HS-27A (cell line): ENCODE measurements at places on chromosomes 11 and 22.

DNA sequence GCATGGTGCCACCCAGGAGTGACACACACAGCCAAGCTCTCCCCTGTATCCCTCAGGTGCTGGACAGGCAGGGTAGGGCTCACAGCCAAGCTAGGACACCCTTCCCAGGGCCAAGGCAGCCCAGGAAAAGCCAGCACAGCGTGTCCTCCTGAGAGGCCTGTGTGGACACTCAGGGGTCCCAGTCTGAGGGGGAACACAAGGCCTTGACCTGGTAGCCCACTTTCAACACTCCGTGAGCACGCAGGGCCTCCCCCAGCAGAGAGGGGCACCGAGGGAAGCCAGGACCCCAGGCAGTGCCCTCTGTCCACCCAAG, 24.9 kb downstream of the OSBPL5 start:
- DNase-seq = no peak

DNA sequence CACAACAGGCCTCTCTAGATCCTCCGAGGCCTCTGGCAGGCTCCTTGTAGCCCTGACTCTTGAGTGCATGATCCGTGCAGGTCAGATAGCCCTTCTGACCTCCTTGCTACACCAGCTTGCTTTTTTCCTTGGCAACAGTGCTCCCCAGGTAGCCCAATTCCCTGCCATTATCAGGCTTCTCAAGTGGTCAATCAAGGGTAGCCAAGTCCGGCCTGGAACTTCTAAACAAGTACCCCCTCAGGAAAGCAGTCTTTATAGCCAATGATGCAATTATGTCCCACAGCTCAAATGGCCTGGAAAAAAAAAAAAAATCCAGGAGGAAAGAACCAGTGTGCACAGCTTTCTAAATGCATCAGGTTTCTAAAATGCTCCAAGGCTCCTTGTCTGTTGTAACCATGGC, 59.8 kb downstream of the TENM4 start:
- DNase-seq = no peak

DNA sequence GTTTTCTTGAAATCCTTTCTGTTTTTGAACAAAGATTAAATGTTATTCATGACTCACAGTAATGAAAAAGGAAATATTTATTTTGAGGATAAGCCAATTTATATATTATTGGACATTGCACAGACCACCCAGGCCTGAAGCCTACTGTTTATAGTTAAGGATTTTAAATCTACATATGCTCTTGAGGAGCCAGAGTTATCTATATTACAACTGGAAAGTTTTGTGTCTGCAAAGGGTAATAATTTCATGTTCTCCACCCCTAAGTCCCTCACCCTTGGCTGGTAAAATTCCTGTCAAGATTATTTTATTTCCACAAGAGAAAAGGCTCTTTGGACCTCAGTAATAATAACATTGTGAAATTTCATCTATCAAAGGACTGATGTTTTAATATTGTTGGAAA, 228.2 kb downstream of the TMEM135 start:
- DNase-seq = no peak

- DNase-seq = no peak
These were observed 3.5 kb downstream of the NXPE1 start for GRCh38 chr11:114556135-114556534.

GRCh38 chr11:33684003-33684706, 16.5 kb downstream of the C11orf91 start:
- DNase-seq = no peak

- no peak for DNase-seq
These were observed 3.2 kb downstream of the CHRM1 start for GRCh38 chr11:62917906-62918502.

- DNase-seq = no peak
These were observed 3.5 kb downstream of the SCN3B start for GRCh38 chr11:123650901-123651300.

- DNase-seq = no peak
These were observed 51.0 kb downstream of the GALNT18 start for GRCh38 chr11:11570823-11571222.

- no peak for DNase-seq
These were observed 954.6 kb downstream of the TBC1D22A start for GRCh38 chr22:47716890-47717615.

GRCh38 chr22:46661221-46661851, 41.1 kb downstream of the GRAMD4 start:
- DNase-seq = no peak

DNA sequence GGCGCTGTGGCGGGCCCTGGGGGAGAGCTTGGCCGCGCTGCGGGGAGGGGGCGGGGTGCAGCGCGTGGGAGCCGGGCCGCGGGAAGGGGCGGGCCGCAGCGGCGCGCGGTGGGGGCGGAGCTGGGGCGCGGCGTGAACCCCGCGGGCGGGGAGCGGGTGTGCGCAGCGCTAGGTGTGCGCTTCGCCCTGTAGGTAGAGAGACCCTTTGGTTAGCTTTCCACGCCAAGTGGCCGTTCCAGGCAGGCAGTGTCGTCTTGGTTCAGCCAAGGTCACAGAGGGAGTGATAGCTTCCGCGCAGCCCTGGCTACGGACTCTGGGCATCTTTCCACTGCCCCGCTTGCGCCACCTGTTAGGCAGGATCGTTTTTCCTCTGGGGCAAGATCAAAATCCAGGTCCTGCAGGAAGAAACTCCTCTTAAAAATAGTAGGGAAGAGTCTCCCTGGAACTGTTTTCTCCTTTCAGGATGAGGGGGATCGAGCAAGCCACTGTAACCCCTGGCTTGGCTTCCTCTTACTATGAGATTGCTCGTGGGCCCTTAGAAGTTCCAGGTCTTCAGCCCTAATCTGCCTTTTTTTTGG, 434 bp downstream of the BANF1 start:
- DNase-seq = no peak

DNA sequence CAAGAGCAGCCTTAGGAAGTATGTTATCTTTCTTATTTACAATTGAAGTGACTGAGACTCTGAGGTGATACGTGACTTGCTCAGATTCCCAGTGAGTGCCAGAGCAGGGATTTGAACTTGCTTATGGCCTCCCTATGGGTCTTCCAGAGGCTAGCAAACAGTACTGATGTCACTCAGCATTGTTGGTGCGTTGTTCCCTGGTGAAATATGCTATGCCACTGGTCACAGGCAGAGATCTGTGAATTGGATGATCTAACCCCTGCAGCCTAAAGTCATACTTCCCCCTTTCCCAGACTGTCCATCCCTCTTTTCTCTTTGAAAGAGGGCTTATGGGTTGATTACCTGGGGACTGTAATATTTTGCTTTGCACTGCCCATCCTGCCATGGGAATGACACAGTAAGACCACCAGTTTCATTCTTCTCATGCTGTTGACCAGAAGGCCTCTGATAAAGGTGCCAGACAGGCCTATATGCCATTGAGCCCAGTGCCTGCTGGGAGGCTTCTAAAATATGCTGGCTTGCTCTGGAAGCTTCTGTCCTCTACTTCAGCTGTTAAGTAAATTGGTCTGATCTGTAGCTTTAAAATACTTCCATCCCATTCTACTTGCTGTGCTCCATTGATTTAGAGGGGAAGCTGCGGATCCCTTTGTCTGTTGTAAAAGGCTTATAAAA, 152.2 kb upstream of the E2F8 start:
- DNase-seq = no peak

DNA sequence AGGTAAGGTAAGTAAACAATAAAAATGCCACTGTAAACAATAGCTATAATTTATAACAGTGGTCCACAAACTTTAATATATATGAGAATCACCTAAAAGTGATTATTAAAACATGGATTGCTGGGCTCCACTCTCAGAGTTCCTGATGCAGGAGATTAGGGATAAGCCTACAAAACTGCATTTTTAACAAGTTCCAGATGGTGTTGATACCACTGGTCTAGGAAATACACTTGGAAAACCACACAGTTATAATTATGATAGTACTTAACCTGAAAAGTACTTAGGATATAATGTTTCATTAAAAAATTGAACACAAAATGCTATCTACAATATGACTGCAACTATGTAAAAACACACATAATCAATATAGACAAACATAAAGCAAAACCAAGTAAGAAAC, 20.4 kb downstream of the FCHSD2 start:
- DNase-seq = no peak

DNA sequence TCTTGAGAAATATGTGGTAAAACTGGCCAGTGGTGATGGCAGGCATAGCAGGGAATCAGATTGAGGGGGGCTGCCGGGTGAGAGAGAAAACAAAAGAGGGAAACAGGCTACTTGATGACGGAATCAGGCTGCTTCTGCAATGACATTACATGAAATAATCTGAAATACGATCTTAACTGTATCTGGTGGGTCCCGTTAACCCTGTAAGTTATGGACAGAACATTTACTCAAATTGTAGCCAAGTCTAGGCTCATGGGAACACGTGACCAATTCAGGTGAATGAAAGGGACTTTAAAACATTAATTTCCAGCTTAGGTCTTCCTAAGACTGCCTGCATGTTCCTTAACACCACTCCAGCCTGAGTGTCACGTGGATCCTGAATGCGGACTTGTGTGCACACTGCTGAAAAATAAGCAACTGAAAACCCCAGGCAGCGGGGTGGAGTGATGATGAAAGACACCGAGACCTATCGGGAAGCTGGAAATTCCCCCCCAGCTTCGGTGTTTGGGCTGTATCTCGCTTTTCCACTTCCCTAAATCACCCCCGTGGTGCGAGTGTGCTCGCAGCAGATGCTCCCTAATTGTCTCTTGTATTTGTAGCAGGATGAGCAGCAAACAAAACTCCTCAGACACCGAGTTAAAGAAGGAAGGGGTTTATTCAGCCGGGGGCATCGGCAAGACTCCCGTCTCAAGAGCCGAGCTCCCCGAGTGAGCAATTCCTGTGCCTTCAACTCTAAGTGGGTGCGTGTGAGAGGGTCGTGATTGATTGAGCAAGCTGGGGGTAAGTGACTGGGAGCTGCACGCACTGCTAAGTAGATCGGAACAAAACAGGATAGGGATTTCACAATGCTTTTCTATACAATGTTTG, 145.0 kb upstream of the GRK3 start:
- no peak for DNase-seq

DNA sequence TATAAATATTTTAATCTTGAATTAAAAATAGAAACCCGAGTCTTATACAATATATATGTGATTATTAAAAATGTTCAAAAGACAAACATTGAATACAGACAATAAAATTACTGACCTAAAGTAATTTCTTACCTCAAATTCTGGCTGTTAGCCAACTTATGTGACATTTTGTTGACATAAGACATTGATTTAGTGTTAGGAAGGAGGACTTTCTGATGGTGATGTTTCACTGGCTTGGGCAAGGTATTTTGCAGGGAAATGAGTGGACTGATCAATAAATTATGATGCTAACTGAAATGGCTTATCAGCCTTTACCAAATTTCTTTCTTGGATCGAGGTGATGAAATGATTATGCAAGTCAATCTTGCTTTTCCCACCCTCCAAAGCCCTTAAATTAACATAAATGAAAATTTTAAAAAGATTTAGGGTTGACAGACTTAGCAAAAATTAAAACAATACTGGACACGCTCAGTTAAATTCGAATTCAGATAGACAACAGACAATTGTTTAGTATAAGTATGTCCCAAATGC, 33.2 kb upstream of the FZD4 start:
- no peak for DNase-seq

- DNase-seq = no peak
These were observed 77.3 kb downstream of the SCN3B start for GRCh38 chr11:123577081-123577598.

DNA sequence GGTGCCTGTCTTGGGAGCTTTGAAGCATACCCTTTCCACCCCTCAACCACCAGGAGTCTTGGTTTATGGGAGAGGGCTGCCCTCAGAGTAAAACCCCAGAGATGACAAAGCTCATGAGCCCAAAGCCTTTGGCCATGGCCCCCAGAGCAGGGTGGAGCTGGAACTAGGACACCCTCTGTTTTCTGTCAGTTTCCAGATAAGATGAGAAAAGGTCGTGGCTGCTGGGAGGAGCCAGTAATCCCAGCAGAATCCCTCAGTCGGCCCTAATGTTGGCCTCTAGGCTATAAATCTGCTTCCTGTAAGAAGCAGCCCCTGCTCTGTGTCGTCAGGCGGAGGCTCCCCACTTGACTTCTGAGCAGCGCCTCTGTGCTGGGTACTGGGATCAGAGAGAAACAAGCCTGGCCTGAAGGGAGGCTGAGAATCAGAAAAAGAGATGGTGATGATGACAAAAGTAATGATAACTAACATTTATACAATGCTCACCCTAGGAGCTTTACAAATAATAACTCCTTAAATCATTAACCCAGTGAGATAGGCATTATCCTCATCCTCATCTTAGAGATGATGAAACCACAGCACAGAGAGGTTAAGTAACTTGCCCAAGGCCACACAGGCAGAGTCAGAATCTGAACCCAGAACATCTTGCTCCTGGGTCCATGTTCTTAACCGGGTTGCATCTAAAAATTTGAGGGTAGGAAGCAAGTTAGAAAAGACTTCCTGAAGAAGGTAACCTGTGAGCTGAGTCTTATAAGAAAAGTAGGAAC, 471.4 kb downstream of the SOX6 start:
- no peak for DNase-seq
